ENCODE measurements at places on chromosomes 11 and 22.
A peak's percentile ranks its signal among the peaks of the same experiment; 100 is the strongest.

GRCh38 chr11:63870351-63871140 is 31.6 kb downstream of the MARK2 start:
- DNase-seq = no peak

GRCh38 chr11:15169815-15170551 is 55.3 kb downstream of the INSC start:
- DNase-seq = no peak

GRCh38 chr11:47408598-47409439 is 429 bp downstream of the SLC39A13 start:
- DNase-seq = peak; percentile 61

DNA sequence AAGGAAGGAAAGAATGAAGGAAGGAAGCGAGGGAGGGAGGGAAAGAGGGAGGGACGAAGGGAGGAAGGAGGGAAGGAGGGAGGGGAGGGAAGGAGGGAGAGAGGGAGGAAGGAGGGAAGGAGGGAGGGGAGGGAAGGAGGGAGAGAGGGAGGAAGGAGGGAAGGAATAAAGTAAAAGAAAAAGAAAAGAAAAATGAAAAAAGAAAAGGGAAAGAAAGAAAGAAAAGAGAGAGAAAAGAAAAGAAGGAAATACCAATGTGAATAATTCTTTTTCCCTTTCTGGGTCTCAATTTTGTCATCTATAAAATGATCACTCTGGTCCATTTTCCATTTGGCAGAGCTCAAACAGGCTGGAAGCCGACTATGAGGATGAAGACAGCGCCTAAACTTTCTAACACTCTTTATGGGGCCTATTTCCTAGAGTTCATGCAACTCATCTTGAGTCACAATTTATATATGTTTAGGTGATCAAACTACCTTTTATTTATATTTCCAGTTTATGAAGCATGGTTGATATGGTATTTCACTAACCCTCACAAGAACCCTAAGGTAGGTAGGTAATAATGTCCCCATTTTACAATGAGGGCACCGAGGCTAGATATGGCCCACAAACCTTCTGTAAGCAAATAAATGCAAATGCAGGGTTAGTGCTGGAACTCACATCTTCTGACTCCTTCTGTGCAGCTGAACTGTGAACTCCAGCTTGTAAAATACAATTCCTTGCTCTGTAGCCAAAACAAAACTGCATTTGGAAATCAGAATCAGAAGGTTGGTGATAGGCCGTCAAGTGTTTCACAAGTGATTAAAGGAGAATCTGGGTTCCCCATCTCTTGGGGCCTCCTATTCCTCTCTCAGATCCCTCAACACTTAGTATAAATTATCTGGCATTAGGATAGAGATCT is 434.3 kb downstream of the ETS1 start:
- no peak for DNase-seq

DNA sequence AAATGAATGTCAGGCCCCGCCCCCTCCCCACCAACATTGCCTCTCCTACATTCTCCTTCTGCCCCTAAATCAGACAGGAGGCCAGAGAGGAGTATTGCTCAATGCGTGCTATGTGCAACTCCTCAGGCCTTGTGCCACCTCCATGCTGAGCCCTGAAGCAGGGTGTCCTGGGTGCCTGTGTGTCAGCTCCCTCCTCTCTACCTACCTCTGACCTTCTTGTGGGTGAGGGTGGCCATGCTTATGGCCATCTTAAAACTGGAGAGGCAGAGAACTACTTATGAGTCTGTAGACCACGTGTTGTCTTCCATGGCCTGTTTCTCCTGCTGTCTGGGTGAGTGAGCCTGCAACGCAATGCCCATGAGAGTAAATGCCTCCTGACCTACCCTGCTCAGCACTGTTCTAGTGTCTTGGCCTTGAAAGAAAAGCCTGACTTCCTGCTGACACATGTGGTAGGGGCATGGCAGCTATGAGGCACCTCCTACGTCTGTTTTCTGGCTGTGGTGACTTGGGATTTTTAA is 10.5 kb downstream of the MCAM start:
- DNase-seq = no peak

- no peak for DNase-seq
These were observed 105.1 kb downstream of the FEZ1 start for GRCh38 chr11:125390946-125391345.

- DNase-seq = no peak
These were observed 28.5 kb upstream of the C11orf96 start for GRCh38 chr11:43913829-43914380.

DNA sequence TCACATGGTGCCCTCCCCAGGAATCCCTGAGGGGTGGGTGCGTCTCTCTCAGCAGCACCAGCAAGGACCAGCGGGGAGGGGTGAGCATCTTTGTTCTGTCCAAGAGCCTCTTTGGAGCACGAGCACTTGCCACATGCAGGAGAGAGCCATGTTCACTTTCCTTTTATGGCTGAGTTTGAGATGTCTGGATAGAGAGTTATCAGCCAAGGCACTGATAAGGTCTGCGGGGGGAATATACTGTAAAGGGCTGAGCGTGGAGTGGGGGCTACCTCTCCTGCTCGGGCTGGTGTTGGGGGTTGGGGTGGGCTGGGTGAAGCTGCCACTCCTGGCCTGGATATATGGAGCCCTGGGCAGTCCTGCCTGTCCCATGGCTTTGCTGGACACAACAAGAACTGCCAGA is 34.9 kb upstream of the CCDC188 start:
- DNase-seq = no peak

- no peak for DNase-seq
These were observed 26.6 kb upstream of the SLC22A12 start for GRCh38 chr11:64564419-64564818.

GRCh38 chr11:75424396-75424795 is 8.6 kb downstream of the KLHL35 start:
- no peak for DNase-seq

DNA sequence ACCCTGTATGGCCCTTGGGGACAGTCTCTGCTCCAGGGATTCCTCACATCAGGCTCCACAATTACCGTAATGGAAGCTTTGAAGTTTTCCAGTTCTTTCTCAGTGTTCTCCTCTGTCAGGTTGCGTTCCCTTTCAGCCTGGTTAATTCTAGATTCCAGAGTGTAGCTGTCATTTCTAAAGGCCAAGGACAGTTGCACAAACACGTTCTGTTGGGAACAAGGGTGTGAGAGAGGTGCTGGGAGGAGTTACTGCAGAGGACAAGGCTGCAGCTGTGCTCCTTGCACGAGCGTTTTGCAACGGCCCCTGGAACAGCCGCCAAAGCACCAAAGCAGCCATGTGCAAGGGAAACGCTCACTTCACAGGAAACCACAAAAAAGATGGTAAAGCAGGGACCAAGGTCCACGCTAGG is 35.9 kb upstream of the LYVE1 start:
- DNase-seq = no peak

DNA sequence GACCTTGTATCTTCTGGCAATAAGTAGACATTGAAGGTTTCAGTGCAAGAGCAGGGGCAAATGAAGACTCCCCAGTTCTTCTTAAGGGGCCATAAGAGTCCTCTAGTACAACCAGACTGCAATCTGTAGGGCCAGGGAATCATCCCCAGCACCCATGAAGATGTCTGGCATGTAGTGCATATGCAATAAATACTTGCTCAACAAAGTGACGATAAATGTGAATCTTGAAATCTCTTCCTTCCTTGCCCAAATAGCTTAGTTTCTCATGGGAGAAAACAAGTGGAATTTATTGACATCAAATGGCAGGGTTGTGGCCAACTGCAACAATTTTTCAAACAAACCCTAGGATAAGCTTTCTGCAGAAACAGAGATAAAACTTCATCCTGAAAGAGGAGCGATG is 107.6 kb downstream of the ABTB2 start:
- DNase-seq = no peak

GRCh38 chr11:20477418-20478090 is 90.0 kb downstream of the PRMT3 start:
- no peak for DNase-seq

GRCh38 chr11:1301220-1302000 is 8.0 kb downstream of the TOLLIP start:
- DNase-seq = no peak

- DNase-seq = no peak
These were observed 12.7 kb upstream of the TMEM218 start for GRCh38 chr11:125123947-125124617.

GRCh38 chr11:118581057-118581456 is 8.8 kb downstream of the ARCN1 start:
- DNase-seq = no peak

- no peak for DNase-seq
These were observed 14.6 kb downstream of the APOA4 start for GRCh38 chr11:116808262-116809175.

DNA sequence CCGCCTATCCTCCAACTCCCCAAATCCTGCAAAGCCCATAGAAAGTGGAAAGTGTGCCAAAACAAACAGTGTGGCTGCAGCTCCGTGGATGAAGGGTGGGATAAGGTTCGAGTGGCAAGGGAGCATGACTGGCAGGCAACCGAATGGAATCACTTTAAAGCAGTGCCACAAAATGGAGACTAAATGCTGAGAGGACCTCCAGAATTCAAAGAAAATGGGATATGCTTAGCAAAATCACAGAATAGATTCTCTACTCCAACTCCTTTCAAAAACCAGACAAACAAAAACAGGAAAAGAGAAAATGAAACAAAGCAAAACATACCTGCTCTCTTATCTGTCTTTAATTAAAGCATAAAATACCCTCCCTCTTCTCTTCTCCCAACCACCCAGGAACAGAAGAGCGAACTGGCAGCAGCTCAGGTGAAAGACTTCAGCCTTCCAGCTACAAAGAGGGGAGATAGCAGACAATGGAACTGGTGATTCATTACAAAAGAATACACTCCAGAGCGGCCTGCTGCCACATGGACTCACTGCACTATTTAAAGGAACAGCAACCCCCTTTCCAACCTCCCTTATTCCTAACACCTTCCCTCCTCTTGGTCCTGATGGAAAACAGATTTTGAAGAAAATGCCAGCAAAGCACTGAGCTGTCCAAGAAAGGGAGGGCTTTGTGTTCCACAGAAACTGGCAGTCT is 118.5 kb downstream of the APOL5 start:
- peak; percentile 53 for DNase-seq

DNA sequence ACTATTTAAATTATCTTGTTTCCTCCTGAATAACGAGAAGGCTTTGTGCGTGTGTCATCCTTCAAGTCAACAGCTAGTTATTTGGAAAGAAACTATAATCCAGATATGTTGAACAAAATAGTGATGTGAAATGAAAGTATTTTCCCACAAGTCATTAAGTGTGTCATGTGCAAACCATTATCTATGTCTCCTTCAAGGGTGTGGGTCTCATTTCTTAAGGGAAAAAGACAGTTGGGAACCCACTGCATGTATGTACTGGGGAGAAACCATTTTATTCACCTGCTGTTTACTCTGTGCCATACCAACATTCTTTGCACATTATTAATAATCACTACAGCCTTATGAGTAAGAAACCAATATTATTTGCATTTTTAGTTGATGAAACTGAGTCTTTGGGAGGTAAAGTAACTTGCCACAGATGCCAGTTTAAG is 145.3 kb upstream of the CTSC start:
- no peak for DNase-seq

DNA sequence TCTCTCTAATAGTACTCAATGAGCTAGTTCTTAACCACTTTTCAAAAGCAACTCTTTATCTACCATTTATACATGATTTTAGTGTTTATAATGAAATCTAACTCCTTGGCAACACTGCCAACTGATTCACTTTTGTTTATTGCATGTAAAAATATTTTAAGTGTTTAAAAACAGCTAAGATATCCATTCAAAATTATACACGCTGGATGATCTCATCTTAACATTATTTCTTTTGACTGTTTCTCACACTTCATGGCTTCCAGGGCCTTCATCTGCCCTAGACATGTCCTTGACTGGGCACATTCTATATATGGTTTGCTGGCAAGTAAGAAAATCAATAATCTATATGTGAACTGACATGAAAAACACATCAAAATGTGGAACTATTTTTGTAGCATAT is 414.6 kb upstream of the LUZP2 start:
- no peak for DNase-seq

GRCh38 chr11:57363131-57364080 is 17.5 kb downstream of the PRG3 start:
- no peak for DNase-seq

- DNase-seq = no peak
These were observed 32.1 kb downstream of the MTMR3 start for GRCh38 chr22:29914991-29915533.

GRCh38 chr11:85947431-85948272 is 92.5 kb downstream of the CCDC83 start:
- DNase-seq = peak; percentile 39

DNA sequence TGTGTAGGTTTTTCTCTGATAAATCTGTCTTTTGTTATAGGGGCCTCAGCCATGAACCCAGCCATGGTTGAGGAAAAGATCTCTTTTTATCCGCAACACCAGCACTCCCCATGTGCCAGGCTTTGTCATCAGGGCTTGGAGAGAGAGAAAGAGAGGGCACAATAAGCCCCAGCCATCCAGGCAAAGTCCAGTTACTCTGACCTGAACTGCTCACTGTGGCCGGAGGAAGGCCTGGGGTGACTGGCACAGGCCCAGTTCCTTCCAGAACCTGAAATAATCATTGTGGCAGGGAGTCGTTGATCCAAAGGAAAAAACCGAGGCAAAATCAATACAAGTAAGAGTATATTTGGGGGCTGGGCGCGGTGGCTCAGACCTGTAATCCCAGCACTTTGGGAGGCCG is 3.9 kb upstream of the ARHGAP8 start:
- DNase-seq = no peak

DNA sequence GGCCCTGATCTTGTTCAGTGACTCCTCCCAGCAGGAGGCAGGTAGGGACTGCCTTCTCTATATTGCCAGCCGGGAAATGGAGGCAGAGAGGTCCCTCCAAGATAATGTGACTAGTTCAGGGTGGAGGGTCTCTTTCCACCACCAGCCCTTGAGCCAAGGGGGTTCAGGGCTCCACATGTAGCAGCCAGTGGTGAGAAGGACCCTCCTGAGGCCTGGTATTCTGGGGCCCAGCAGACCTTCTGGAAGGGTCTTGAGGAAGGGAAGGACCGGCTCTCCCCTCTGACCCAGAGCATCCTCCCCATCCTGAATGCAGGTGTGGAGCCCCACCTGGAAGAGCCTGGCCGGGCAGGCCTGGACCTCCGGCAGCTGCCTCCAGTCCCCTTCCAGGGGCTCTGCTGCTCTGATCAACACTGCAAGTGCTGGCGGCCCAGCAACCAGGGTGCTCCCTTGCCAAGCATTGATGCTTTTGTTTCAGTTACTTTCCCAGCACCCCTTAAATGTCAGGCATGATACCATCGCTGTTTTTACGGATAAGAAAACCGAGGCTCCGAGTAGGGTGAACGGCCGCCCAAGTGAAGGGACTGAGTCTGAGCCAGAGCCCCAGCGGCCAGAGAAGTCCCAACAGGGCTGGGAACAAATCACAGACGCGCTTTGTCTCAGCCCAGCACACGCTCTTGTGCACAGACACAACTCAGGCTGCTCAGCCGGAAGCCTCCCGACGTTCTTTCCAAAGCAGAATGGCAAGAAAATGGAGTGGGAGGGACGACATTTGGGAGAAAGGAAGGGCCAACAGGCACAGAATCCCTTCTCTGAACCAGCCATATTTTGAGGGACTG is 38.8 kb downstream of the DKK3 start:
- no peak for DNase-seq

DNA sequence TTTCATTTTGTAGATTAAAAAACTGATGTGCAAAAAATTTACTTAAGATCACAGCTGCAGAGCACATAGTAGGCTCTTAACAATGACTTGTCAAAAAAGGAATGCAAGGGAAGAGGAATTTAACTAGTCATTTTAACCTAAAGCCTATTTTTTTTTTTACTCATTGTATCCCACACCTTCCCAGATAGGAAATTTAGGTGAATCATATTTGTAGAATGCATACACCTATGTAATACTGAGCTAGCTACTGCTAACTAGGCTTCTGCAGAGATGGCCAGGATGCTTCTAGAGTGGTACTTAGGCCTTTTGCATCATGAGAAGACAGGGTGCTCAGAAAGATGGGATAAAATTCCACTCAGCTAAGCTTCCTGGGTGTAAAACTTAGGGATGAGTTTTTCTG is 387.3 kb downstream of the AASDHPPT start:
- DNase-seq = no peak

Measured in SW 1271 (cell line).